ENCODE measurements at places on chromosomes 13 and 19. TPM values are rescaled to one million over a fixed set of nuclear protein-coding genes. Genes with fewer than 3 reads are reported as not detected.
A peak's percentile ranks its signal among the peaks of the same experiment; 100 is the strongest.

DNA sequence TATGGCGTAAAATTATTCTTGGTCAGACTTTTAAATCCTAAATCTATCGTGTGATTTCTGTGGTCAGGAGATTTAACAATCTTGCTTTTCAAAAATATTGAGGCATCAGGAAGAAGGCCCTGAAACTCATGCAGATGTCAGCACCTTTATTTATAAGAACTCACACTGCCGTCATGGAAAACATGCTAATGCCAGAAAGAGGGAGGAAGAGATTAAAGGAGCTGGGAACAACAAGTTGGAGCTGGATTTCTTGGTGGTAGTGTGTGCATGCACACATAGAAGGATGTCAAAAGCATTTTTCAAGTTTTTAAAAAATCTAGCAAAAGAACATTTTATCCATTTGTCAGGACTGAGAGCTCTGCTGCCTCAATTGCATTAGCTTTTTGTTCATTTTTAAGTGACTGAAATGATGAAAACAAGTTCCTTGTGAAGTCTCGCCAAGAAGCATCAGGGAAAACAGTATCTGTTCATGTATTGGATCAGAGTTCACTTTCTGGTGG lies 342.5 kb downstream of the SPRY2 start:
- H3K27me3 ChIP-seq = no peaks in the 10 kb centered on the region
- H3K4me3 ChIP-seq = no peak overlapping the region
- H3K36me3 ChIP-seq = no peaks in the 10 kb centered on the region
- H3K27ac ChIP-seq = no peak overlapping the region
- no peak for DNase-seq

- DNase-seq = peak; percentile 96
- peak overlapping the region; percentile 86 for H3K4me3 ChIP-seq
- peaks cover 4% of the 10 kb centered on the region for H3K36me3 ChIP-seq
- H3K4me1 ChIP-seq = peaks cover 24% of the 10 kb centered on the region
- H3K27ac ChIP-seq = peak overlapping the region; percentile 32
- H3K27me3 ChIP-seq = no peaks in the 10 kb centered on the region
Observed at GRCh38 chr19:47231215-47232054, 436 bp upstream of the BBC3 start.

DNA sequence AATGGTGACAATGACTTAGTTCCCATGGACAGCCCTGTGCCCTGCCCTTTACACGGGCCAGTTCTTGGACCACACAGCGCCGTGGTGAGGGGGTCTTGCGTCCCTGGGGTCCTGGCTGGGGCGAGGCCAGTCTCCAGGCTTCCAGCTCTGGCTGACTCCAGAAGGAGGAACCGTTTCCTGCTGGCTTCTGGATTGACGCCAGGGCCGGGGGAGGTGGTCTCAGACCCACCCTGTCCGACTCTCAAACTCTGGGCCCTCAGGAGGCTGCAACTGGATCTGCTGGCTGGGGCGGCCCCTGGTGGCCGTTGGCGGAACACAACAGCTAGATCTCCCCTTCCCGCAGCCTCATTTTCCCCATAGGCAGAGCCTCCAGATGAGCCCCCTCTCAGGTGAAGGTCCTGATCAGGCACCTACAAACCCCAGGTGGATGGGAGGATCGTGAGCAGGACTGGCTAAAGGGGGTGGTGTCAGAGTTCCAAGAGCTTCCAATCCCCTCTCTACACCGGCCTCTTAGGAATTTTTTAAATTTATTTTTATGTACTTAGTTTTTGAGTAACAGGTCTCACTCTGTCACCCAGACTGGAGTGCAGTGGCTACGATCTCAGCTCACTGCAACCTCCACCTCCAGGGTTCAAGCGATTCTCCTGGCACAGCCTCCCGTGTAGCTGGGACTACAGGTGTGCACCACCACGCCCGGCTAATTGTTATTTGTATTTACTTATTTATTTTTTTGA lies 8.0 kb downstream of the CCDC194 start:
- H3K4me3 ChIP-seq = no peak overlapping the region
- H3K27ac ChIP-seq = no peak overlapping the region
- H3K27me3 ChIP-seq = peaks cover 10% of the 10 kb centered on the region
- H3K36me3 ChIP-seq = no peaks in the 10 kb centered on the region

DNA sequence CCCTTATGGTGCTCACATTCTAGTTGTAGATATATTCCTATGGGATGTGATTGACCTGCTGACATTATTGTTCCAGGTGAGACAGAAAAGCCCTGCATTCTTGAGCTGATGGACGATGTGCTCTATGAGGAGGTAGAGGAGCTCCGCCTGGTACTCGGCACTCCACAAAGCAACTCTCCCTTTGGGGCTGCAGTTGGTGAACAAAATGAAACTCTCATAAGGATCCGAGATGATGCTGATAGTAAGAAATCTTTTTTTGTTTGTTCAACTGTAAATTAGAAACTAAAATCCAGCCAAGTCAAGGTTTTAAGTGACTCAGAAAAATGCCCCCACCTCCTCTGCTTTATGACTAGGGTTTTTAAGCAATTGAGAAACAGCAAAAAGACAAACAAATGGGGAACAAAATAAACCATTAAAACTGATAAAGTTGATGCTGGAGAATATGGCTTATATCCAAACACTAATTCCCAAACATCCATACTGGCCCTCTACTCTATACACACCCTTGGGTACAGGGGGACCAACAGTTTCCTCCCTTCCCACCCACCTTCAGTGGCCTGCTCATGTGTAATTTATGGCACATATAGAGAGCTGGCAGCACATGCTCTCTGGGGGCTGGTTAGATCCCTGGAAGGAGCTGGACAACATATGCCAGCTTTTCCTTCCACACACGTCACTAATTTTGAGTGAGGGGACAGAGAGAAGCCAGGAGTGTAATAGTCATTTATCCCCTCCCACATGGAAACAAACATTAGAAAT lies 139.6 kb downstream of the STOML3 start:
- no peaks in the 10 kb centered on the region for H3K27me3 ChIP-seq
- no peaks in the 10 kb centered on the region for H3K4me1 ChIP-seq

GRCh38 chr13:72316716-72317115 lies 410.7 kb downstream of the MZT1 start:
- H3K4me1 ChIP-seq = no peaks in the 10 kb centered on the region
- DNase-seq = no peak
- no peak overlapping the region for H3K4me3 ChIP-seq
- H3K36me3 ChIP-seq = no peaks in the 10 kb centered on the region
- no peaks in the 10 kb centered on the region for H3K27me3 ChIP-seq
- H3K27ac ChIP-seq = no peak overlapping the region

- peaks cover 43% of the 10 kb centered on the region for H3K4me1 ChIP-seq
- DNase-seq = no peak
- peak overlapping the region; percentile 95 for H3K27ac ChIP-seq
- no peaks in the 10 kb centered on the region for H3K27me3 ChIP-seq
- H3K4me3 ChIP-seq = peak overlapping the region; percentile 73
Observed at GRCh38 chr19:2055931-2056836, 5.1 kb upstream of the MKNK2 start.

DNA sequence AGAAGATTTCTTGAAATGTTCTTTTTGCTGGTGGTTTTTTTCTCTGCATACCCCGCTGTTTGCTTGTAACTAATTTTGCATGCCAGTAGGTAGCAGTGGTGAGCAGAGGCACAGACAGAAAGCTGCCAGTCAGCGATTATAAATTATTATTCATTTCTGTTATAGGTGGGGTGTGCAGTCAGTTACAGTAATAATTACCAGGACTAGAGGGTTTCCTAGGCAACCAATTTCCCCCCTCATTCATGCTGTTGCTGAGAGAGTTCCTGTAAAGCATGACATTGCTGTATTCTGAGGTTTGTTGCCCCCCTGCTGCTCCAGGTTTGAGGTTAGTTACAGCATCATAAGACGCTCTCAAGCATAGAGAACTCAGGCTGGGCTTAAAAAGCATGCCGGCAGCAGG lies 104.5 kb downstream of the URI1 start:
- H3K36me3 ChIP-seq = no peaks in the 10 kb centered on the region
- H3K27me3 ChIP-seq = no peaks in the 10 kb centered on the region
- H3K27ac ChIP-seq = no peak overlapping the region
- H3K4me1 ChIP-seq = peaks cover 14% of the 10 kb centered on the region
- H3K4me3 ChIP-seq = no peak overlapping the region
- DNase-seq = no peak

GRCh38 chr19:46022061-46022430 lies 807 bp downstream of the PGLYRP1 start:
- peaks cover 17% of the 10 kb centered on the region for H3K4me1 ChIP-seq
- no peak overlapping the region for H3K27ac ChIP-seq
- no peaks in the 10 kb centered on the region for H3K36me3 ChIP-seq
- H3K4me3 ChIP-seq = no peak overlapping the region

DNA sequence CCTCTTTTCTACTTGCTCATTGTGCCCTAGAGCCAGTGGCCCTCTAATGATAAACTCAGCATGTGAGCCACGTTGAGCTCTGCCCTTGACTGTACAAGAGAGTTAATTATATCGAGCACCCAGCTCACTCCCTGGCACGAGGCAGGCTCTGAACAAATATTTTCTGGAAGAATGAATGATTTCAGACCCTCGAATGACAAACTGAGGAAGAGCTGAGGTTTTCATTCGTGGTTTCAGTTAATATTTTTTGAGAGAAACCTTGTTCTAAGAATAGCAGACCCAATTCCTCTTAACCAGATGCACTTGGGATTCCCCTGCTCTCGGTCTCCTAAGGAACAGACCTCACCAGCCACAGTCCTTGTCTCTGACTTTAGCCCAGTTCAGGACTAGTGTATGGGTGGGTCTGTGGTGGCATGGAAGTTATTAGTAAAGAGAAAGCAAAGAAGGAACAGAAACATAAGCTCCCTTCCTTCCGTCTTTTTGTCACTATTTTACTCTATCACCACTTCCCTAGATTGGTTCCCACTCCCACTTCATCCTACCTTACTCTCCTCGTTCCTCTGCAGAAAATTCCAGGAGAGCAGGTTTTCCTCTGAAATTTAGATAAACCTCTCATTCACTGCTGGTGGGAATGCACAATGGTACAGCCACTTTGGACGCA lies 22.1 kb upstream of the WDFY2 start:
- DNase-seq = no peak
- H3K4me3 ChIP-seq = peak overlapping the region; percentile 26
- peaks cover 29% of the 10 kb centered on the region for H3K4me1 ChIP-seq
- peaks cover 1% of the 10 kb centered on the region for H3K36me3 ChIP-seq
- no peak overlapping the region for H3K27ac ChIP-seq
- no peaks in the 10 kb centered on the region for H3K27me3 ChIP-seq

The HIF3A gene
- total RNA-seq = not detected

GRCh38 chr19:41866284-41866683 lies 6.2 kb downstream of the RPS19 start:
- H3K36me3 ChIP-seq = peaks cover 19% of the 10 kb centered on the region
- no peak for DNase-seq
- H3K27me3 ChIP-seq = no peaks in the 10 kb centered on the region
- peaks cover 93% of the 10 kb centered on the region for H3K4me1 ChIP-seq

The IFNL1 gene
- 1.7 TPM for total RNA-seq

- no peak overlapping the region for H3K27ac ChIP-seq
- no peaks in the 10 kb centered on the region for H3K36me3 ChIP-seq
- H3K27me3 ChIP-seq = no peaks in the 10 kb centered on the region
- no peak for DNase-seq
- no peaks in the 10 kb centered on the region for H3K4me1 ChIP-seq
Observed at GRCh38 chr19:38289955-38290354, 14.1 kb upstream of the C19orf33 start.

- H3K27ac ChIP-seq = no peak overlapping the region
- DNase-seq = no peak
- peaks cover 78% of the 10 kb centered on the region for H3K27me3 ChIP-seq
- peaks cover 2% of the 10 kb centered on the region for H3K36me3 ChIP-seq
- no peaks in the 10 kb centered on the region for H3K4me1 ChIP-seq
Observed at GRCh38 chr19:51535535-51535934, 4.1 kb upstream of the SIGLEC6 start.

DNA sequence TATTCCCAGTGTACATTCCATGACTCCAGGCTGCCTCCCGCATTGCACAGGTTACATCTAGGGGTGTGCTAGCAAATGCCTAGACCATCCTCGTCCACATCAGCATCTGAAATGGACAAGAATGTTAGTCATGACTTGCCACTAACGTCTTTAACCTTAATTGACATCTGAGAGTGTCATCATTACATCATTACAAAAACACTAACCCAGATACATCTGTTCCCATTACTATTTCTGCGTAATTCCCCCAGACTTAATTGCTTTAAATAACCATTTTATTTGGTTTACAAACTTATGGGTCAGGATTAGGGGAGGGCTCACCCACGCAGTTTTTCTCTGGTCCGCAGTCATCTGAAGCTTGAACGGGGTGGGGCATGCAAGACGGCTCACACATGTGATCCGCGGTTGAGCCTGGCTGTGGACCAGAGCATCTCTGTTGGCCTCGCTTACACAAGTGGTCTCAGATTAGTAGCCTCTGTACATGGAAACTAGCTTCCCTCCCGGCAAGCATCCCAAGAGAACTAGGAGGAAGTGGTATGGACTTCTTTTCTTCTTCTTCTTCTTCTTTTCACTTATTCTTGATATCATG lies 15.9 kb downstream of the KL start:
- no peak overlapping the region for H3K4me3 ChIP-seq
- DNase-seq = no peak
- peaks cover 13% of the 10 kb centered on the region for H3K4me1 ChIP-seq
- H3K27ac ChIP-seq = no peak overlapping the region
- H3K36me3 ChIP-seq = peaks cover 3% of the 10 kb centered on the region

DNA sequence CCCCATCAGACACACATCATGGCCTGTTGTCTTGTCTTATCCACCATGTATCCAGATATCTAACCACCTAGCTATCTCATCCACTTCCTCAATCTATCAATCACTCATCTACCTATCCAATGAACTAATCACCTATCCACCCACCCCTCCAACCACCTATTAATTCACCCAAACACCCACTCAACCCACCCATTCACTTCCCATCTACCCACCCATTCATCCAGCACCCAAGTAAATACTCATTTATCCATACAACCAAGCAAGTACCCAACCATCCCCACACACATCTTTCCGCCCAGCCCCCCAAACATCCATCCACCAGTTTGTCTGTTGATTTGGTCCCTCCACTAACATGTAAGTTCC lies 753 bp upstream of the WIZ start:
- DNase-seq = no peak
- peak overlapping the region; percentile 8 for H3K27ac ChIP-seq
- peaks cover 17% of the 10 kb centered on the region for H3K36me3 ChIP-seq
- no peaks in the 10 kb centered on the region for H3K27me3 ChIP-seq
- peak overlapping the region; percentile 66 for H3K4me3 ChIP-seq
- H3K4me1 ChIP-seq = peaks cover 14% of the 10 kb centered on the region

The PRPF31 gene
- total RNA-seq = 55.6 TPM

The LMO7 gene
- 12.1 TPM for total RNA-seq

- no peak for DNase-seq
- no peaks in the 10 kb centered on the region for H3K36me3 ChIP-seq
- no peaks in the 10 kb centered on the region for H3K4me1 ChIP-seq
- H3K27ac ChIP-seq = no peak overlapping the region
Observed at GRCh38 chr13:34207334-34207733, 389.4 kb downstream of the RFC3 start.

DNA sequence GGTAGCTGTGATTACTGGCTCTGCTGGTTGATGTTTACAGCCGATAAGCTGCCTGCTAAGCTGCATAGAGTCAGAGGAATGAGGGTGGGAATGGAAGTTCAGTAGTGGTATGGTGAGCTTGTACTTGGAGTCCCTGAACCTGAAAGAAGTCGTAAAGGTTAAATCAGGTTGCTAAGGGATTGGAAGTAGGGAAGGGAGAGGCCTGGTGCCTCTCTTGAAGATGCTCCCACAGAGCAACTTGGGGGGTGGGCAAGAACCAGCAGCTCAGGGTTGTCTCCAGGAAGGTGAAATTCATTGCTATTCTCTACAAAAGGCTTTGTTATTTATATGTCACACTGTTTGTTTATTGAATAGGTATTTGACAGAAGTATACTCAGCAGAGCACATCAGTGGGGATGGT lies 73.8 kb upstream of the OLFM4 start:
- H3K36me3 ChIP-seq = no peaks in the 10 kb centered on the region
- no peaks in the 10 kb centered on the region for H3K27me3 ChIP-seq
- no peak overlapping the region for H3K4me3 ChIP-seq
- no peak for DNase-seq
